WTC11 (cell line): ENCODE measurements at places on chromosomes 3 and 15.

DNA sequence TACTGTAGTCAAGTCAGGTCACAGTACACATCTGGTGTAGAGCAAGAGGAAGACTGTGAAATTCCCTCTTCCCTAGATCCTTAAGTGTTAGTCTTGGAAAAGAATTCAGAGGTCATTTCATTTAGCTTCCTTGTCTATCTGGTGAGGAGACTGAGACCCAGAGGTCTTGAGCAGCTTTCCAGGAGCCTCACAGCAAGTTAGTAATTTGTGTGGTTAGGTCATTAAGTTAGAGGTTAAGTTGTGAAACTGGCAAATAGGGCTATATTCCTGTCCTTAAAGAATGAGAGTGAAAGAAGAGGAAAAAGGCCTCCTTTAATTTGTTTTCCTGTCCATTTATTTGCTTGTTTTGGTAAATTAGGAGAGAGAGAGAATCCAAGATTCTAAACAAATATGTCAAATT, 9.0 kb downstream of the PODXL2 start:
- no peak for DNase-seq

GRCh38 chr15:49415149-49415548, 7.9 kb upstream of the FGF7 start:
- DNase-seq = no peak

DNA sequence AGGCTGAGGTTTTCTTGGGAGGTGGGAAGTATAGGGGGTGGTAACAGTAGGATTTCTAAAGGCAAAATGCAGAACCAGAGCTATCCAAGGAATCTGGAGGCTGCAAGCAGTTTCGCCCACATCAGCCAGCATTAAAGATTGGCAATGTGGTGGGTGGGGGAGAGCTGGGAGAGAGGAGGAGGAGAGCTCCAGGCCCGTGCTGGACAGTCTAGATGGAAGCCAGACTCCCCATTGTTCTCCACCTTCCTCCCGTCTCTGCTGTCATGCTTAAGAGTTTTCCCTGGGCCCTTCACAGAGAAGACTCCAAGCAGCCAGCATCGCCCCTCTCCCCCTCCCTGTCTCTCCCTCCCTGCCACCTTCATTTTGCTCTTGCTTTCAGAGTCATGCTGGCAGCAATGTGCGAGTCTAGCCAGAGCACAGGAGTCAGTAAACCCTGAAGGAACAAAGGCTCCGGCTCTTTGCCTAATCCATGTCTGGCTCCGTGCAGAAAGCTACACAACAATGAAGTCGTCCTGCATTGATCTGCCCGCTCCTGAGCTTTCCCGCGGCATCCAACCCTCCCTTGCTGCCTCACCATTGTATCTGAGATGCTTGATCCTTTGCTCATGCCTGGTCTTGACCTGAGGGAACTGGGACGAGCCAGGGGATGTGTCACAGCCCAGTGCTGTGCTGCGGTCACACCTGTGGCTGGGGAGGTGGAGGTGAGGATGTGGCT, 282.9 kb downstream of the NTRK3 start:
- DNase-seq = no peak

GRCh38 chr3:41863024-41863423, 98.9 kb downstream of the ULK4 start:
- peak; percentile 52 for DNase-seq

DNA sequence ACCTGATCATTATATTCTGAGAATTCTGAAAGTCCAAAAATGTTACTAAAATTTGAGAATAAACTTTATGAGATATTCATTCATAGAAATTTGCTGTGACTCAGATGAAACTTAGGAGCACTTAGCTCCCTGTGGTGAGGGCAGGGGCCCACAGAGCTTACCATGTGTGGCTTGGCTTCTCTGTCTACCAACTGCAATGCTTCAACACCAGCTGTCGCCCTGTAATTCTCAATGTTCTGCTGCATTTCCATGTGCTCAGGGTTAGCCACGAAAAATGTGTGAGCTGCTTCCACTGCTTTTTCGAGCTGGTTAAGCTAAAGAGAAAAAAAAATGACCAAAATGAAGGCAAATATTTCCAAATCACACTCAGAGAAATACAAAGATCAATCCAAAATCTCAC, 125.6 kb downstream of the P3H2 start:
- peak; percentile 24 for DNase-seq

GRCh38 chr3:103906304-103906703, 1460.4 kb upstream of the ALCAM start:
- DNase-seq = no peak

GRCh38 chr3:2876362-2876761, 233.8 kb downstream of the IL5RA start:
- DNase-seq = no peak

DNA sequence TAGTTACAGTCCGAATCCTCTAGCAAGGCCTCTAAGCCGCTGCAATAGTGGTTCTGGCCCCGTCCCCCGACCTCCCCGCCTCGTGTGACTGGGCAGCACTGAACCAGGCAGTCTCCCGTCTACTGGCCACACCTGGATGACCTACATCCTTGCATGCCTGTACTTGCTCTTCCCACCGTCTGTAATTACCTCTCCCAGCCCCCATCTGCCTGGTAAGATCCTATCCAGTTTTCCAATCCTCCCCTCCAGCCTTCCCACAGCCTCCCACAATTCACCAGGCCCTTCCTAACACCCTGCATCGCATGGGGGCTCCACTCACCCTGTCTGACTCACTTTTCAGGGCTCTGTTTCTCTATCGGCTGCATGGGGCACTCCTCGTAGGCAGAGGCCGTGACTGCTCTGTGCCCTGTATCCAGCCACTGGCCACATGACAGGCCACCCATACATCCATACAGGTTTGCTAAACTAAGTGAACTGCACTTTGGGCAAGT, 32.8 kb downstream of the XXYLT1 start:
- DNase-seq = no peak
